ENCODE measurements at places on chromosomes 16 and 17. TPM values are rescaled to one million over a fixed set of nuclear protein-coding genes. Genes with fewer than 3 reads are reported as not detected.

Gene CTNS
- polyA plus RNA-seq, result 9.2 TPM

Gene NPIPA2
- polyA plus RNA-seq, result 1.8 TPM

Gene ENKD1
- 31.5 TPM for polyA plus RNA-seq

Gene TNFRSF13B
- 1.8 TPM for polyA plus RNA-seq

Gene CA7
- 0.10 TPM for polyA plus RNA-seq

Gene DGKE
- polyA plus RNA-seq, result 1.8 TPM

Gene RFNG
- 22.5 TPM for polyA plus RNA-seq

Gene SOST
- not detected for polyA plus RNA-seq

Gene KCNH4
- polyA plus RNA-seq, result not detected

Gene RNF222
- not detected for polyA plus RNA-seq

Gene CPPED1
- polyA plus RNA-seq, result 11.8 TPM

Gene SLFN14
- not detected for polyA plus RNA-seq

Gene SEPTIN12
- not detected for polyA plus RNA-seq

Gene LDHD
- 34.2 TPM for polyA plus RNA-seq

Gene ZNF668
- 5.7 TPM for polyA plus RNA-seq

Gene NOG
- 0.31 TPM for polyA plus RNA-seq

Gene PRSS27
- polyA plus RNA-seq, result 0.50 TPM

Gene CFAP97D1
- not detected for polyA plus RNA-seq

Gene HOXB3
- polyA plus RNA-seq, result 3.8 TPM

Gene ITGAE
- polyA plus RNA-seq, result 66.8 TPM

Gene GNG13
- not detected for polyA plus RNA-seq

Gene CCL17
- not detected for polyA plus RNA-seq

Gene CPNE7
- 1.3 TPM for polyA plus RNA-seq

Gene IL17C
- polyA plus RNA-seq, result not detected

Gene BIRC5
- polyA plus RNA-seq, result 10.1 TPM

Gene CCDC78
- not detected for polyA plus RNA-seq

Gene TMEM238L
- 2.2 TPM for polyA plus RNA-seq
